ENCODE measurements at places on chromosomes 12 and 14.

GRCh38 chr12:94207849-94208621 is 59.7 kb downstream of the PLXNC1 start:
- peak; percentile 12 for DNase-seq

DNA sequence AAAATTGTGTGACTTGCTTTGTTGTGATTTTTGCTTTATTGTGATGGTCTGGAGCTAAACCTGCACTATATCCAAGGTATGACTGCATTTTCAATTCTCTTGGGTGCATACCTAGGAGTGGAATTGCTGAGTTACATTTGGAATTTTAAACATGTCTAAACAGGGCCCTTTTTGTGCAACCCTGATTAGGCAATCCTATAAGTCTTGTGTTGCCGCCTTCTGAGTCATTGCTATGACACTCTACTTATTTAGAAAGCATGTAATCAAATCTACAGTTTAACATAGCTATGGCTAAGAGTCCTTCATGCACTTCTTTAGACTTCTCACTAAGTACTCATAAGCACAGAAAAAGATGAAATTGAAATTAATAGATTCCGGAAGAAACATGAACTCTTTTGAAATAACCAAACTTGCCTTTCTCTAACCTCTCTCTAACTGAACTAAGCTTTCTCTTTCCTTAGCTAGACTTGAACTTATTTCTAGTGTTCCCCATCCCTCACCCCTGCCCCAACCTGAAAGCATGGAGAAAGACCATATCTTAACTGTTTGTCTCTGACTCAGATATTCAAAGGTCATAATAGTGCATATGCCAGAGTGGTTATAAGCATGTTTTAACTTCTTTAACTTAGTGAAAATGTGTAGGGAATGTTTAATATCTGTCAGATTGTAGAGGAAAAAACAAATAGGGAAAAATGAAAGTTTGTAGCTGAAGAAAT is 203.0 kb downstream of the SNAPC1 start:
- DNase-seq, result peak; percentile 59

- DNase-seq, result no peak
Measured at GRCh38 chr12:3882896-3883564, 9.8 kb upstream of the PARP11 start.

GRCh38 chr12:20508359-20508758 is 140.0 kb downstream of the PDE3A start:
- DNase-seq, result no peak

DNA sequence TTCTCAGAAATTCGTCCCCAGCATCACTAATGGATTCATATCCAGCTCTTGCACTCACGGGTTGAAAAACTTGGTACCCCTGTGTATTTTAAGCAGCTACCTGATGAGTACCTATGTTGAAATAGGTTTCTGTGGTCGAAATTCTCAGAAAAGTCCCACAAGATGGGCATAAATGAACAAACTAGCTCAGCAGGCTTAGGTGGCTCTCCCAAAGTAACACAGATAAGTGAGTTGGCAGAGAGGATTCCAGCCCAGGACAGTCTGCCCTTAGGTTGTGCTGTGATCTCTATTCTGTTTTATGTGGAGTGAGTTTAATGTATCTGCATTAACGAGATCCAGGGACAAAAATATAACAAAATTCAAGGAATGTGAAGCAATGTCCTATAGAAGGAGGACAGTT is 92.3 kb downstream of the RGS6 start:
- DNase-seq, result no peak

DNA sequence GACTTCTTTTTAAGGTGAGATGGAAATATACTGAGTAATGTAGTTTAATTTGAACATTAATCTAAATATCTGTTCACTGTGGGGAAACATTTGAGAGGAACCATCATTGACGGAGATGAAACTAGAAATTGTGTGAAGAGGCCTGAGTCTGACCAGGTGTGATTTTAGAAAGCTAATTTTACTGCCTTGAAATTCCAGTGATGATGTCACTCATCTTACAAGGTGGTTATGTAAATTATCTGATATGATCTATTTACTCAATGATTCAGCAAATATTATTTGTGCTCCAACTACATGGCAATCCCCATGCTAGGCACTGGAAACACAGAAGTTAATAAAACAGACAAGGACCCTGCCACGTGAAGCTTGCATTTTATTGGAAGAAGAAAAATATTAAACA is 435.7 kb upstream of the DCN start:
- DNase-seq, result no peak

DNA sequence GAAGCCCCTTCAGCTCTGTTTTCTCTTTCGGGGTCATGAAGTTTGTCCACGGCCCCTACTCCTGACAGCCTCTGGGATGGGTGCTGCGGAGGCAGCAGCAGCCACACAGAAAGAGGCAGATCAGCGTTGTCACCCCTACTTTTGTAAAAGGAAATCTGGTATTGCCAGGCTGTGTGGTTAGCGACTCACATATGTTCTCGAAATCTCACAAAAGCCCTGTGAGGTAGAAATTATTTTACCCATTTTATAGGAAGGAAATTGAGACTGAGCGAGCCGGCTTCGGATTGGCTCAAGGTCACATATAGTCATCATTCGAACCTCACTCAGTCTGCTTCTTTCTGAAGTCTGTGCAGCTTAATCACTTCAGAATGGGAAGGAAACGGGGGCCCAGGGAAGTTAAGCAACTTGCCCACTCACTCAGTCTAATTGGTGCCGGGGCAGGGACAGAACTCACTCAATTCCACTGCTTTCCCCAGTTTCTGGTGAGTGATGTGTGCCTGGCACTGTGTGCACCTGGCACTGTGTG is 1.1 kb upstream of the CKAP4 start:
- no peak for DNase-seq

GRCh38 chr12:28872654-28873268 is 276.3 kb upstream of the FAR2 start:
- peak; percentile 90 for DNase-seq

DNA sequence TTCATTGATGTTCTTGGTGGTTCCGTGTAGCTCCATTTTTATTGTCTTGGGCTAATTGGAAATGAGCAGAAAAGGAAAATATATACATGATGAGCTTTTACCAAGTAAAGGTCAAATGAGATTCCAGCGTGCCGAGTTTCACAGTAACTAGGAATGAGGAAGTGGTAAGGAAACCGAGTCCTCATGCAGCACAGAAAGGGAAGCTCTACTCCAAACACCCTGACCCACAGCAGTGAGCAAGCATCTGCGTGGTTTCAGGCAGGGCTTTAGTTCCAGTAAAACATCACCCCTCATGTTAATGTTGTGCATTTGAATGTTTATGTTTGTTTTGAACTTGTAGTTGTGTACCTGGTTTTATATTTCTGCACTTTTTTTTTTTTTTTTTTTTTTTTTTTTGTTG is 208.0 kb downstream of the SLC41A2 start:
- DNase-seq, result peak; percentile 44

GRCh38 chr14:45610318-45610717 is 357.3 kb upstream of the MIS18BP1 start:
- no peak for DNase-seq

DNA sequence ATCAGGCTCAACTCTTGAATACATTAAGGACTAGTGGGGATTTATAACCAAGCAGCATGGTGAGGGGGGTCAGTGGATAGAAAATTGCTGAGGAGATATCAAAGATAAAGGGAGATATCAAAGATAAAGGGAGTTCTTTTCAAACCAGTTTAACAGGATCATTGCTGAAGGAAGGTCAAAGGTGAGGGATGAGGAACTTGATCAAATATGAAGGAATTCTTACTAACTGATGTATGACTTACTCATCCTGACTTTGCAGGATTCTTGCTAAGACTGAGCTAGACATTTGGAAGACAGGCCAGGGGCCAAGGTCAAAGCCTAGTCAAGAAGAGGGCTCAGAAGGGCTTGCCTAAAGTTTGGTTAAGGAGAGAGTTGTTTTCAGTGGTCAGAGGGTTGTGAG is 4.8 kb downstream of the ABHD4 start:
- DNase-seq, result no peak

GRCh38 chr14:74634964-74635363 is 22.9 kb upstream of the LTBP2 start:
- peak; percentile 45 for DNase-seq

- no peak for DNase-seq
Measured at GRCh38 chr12:39393890-39394289, 49.0 kb downstream of the KIF21A start.

GRCh38 chr12:105036937-105037649 is 47.2 kb downstream of the ALDH1L2 start:
- DNase-seq, result no peak

GRCh38 chr12:113086249-113087164 is 30.0 kb downstream of the DTX1 start:
- peak; percentile 83 for DNase-seq

DNA sequence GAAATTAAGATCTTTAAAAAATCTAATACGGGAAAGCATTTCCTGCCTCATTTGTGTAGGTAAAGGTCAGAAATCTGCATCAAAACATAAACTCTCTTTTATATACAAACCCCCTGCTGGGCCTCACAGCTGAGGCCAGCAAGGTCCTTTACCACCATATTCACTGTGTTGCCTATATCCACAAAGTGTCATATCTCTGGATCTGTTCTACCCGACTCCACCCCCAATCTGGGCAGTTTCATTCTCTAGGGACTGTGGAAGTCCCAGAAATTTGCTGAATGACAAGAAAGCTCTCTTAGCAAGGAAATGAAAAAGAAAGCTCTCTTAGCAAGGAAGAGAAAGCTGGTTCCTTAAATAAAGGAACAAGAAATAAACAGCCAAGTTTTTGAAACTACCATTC is 301.7 kb downstream of the KCNH5 start:
- no peak for DNase-seq

DNA sequence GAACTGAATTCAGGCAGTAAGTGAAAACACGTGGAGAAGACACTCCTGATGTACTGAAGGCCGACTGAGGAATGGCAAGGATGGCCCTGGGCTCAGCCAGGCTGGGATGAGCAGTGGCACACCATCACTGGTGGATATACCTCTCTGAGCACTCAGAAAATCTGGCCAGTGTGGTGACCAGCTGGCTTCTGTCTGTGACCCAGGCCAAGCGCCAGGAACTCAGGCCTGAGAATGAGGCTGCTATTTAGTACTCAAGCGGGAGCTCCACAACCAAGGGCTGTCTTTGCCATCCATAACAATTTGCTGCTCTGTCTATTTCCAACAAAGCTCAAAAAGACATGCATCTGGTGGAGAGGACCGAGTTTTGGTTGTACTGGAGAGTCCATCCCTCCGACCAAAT is 586.3 kb downstream of the BCL11B start:
- no peak for DNase-seq

DNA sequence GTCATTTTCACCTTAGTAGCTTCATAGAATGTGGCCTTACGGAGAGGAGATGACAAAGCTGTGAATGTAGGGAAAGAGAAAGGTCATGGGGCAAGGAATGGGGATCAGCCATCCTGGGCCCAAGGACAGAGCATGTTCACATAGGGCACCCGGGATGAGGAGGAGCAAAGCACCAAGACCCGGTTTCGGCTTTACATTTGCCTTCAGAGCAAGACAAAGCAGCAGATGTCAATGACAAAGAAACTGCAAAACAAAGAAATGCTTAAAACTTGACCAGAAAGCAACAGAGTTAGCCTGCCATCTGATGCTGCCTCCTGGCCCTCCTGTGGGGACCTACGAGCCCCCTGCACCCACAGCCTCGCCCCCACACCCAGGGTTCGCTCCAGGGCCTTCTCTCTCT is 249.2 kb downstream of the SLC41A2 start:
- no peak for DNase-seq

- DNase-seq, result peak; percentile 86
Measured at GRCh38 chr14:77862154-77862786, 62.4 kb downstream of the ADCK1 start.

DNA sequence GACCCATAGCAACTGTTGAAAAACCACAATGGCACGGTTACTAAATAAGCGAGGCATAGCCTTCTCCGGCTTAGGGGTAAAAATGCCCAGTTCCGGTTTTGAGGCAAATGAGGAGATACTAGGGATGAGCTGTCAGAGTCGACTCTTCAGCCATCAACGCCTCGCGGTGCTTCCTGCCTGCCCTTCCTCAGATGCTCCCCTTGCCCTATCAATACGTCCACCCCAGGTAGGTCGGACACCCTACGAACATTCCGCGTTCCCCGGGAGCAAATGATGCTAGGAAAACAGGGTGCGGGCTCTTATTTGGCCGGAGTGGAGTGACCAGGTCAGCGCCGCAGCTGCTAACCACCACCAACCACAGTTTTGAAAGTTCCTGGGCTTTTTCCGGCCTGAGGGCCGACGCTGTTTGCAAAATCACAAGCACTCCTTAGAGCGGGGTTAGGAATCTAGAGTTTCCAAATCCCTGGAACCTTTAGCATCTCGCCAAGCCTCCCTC is 1.2 kb downstream of the SRSF9 start:
- peak; percentile 76 for DNase-seq

DNA sequence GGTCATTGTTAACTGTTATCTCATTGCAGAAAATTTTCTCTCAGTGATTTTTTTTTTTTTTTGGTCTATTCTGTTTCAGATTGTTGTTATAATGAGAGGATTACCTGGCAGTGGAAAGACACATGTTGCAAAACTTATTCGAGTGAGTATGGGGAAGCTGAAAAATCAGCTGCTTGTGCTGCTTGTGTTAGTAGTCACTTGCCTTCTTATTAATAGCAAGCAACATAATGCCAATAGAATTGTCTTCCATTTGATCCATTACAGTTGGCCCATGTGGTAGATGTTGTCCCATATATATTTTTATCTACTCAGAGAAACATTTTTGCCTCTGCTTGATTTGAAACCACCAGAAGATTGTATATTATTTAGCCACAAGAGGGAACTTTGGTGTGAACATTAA is 53.0 kb downstream of the YLPM1 start:
- DNase-seq, result no peak

DNA sequence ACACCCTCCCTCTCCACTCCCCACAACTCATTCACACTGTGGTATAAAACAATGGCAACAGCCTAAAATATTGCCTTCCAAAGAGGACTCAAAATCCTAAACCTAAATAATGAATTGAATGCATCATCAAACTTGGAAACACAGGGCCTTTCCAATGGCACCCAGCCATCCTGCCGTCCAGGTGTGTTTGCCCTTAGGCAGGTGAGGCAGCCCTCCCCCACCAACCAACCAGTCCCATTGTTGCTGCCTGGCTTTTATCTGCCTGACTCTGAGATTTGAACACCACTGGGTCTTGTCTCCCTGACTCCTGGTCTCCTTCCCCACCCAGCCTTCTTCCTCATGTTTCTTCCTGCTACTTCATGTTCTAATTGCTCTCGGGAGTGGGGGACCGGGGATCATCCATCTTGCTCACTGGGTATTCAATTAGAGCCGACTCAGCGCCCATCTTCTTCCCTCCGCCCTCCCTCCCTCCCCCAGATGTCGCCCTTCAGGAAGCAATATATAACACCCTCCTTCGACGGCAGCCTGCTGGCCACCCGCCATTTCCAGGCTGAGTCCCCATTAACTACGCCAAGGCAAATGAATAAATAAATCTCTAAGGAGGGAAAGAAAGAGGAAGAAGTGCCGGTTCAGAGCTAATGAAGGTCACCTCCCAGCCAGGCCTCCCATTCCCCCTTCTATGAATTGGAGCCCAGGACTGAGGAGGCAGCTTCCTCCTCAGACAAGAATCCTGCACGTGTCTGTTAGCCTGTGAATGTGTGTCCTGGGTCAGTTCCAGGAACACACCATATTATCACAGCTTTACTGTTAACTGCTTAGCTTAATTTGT is 36.3 kb upstream of the NTF3 start:
- DNase-seq, result no peak

- no peak for DNase-seq
Measured at GRCh38 chr12:99450036-99450630, 197.4 kb upstream of the GARIN6 start.

- DNase-seq, result peak; percentile 95
Measured at GRCh38 chr12:124837958-124838803, 25.5 kb downstream of the SCARB1 start.

GRCh38 chr14:95387826-95388445 is 68.2 kb upstream of the CLMN start:
- peak; percentile 19 for DNase-seq
